ENCODE measurements at places on chromosomes 1 and 21.

GRCh38 chr21:34996304-34997101 lies 52.6 kb downstream of the RUNX1 start:
- DNase-seq: no peak

DNA sequence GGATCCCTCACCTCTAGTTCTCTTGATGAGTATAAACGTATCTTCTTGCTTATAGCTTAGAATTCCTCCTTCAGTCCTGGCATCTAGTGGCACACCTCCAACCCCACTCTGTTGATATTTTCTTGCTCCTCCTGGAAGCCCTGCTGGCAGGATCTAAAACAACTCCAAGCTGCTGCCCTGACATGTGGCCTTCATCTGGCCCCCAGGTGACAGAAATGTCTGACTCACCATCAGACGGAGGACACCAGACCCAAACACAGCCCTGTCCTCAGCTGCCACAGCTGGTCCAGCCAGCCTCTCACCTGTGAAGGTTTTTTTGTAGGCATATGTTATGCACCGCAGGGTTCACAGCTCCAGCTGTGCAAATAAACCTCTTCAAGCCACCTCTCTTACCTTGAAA lies 53.4 kb downstream of the KRTAP19-8 start:
- DNase-seq: no peak

DNA sequence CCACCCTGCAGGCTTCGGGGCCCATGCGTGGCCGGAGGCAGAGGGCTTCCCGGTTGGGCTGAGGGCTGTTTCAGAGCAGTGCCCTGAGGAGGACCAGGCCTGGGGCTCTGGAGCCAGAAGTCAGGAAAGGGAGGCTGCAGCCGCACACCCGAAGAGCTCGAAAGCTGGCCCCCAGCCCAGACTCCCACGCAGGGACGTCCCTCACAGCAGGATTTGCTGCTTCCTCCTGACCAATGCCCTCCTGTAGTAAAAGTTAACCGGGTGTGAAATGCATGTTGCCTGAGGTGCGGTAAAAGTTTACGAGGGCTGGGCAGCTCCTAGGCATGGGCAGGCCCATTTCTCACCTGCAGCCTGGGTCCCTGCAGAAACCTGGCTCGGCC lies 101.5 kb upstream of the ARHGEF16 start:
- peak; percentile 60 for DNase-seq

- no peak for DNase-seq
Observed at GRCh38 chr1:103250441-103250861, 142.1 kb upstream of the COL11A1 start.

DNA sequence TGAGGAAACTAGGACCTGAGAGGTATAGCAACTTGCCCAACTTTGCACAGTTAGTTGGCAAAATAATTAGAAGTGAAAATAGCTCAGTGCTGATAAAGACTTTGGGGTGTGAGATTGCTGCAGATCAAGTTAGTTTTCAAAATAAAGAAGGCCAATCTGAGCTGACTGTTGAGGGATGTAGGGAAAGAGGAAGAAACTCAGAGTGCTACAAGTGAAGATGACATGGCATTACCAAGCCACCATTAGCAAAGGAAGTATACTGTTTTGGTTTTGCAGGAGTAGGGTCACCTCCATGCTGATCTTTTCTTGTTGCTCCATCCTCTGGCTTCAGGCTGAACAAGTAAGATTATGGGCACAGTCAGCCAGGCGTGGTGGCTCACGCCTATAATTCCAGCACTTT lies 78.7 kb upstream of the ADAM30 start:
- DNase-seq: no peak

DNA sequence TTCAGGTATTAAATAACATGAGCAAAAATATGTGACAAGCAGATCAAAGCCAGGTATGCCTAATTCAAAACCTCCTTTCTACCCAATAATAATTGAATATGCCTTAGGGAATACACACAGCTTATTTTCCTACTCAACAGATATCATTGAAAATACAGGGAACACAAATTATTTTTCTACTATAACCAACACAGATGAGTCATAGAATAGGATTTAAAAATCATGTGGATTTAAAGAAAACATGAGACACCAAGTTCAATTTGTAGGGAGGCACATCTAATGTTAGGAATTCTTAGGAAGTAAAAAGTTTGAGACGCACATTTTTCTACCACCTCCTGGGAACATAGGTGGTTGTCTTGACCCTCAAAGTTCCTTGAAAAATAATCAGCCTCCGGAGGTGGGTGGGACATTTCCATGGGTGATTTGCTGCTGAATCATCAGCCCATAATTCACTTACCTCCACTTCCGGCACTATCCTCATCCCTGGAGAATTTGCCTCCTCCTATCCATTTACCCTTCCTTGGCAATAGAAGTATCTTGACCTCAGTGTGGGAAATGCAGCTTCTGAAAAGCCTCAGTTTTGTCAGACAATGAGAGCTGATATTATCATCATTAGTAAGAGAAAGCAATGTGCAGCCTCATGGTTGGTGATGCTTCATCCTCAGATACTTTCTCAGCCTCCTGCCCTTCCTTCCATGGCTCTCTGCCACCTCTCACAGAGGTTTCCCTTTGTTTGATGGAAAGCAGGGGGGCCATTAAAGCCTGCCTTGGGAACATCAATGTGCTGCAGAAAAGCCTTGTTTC lies 33.5 kb upstream of the RGS4 start:
- no peak for DNase-seq

- peak; percentile 41 for DNase-seq
Observed at GRCh38 chr1:39268112-39268581, 63.7 kb downstream of the MACF1 start.

DNA sequence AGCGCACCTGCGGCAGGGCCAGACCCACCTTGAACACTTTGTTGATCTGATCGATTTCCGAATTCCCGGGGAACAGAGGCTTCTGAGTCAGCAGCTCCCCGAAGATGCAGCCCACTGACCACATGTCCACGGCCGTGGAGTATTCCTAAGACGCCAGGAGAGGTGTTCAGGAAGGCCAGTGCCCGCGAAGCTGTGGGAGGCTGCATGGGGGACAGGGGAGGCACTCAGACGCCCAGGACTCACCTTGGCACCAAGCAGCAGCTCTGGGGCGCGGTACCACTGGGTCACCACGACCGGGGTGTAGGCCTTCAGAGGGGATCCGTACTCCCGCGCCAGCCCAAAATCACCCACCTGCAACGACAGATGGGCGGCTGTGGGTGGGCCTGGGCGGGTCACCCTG lies 11.2 kb upstream of the SLC35E2B start:
- peak; percentile 7 for DNase-seq

DNA sequence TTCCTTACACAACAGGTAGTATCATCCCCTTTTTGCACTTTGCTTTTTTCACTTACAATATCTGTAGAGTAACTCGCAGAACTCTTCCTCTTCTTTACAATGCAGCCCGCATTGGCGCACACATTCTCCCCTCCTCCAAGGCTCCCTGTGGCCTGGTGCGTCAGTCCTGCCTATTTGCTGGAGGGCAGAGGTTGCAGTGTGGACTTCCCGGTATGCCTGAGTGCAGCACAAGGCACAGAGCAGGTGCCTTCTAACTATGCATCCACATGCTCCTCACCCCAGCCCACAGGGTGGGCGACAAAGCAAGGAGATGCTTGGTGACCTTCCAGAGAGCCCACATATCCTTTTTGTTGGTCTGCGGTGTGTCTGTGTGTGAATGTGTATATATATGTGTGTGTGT lies 53.3 kb downstream of the ARHGEF11 start:
- no peak for DNase-seq

DNA sequence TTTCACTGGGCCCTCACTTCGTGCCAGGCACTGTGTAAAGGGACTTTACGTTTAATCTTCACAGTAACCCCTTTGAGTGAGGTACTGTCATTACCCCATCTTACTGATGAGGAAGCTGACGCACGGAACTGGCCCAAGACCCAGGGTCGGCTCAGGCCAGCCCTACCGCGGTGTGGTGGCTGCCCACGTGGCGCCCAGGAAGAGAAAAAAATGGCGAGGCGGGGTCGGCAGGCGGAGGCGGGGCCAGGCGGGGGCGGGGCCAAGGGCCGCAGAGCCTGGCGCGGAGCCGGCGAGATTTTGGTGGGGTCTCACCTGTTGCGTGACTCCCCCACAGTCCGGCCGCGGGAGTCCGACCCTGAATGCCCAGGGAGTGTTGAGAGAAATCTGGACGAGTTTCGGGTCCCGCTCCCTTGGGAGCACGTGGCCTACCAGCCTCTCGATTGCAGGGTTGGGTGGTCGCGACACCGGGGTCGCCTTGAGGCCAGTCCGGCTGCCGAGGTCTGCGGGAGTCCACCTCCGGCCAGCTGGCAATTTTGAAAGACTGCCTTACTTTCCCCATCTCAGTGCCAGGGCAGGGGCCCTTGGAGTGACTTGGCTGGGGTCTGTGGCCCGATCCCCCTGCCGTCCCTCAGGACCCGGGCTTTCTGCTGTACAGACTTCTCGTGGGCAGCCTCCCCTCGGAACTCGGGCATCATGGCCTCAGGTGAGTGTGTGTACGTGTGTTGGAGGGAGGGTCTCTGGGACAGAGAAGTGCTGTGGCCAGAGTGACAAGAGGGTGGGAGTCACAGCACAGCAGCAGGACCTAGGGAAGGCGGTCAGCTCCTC lies at the start of the genes AMPD2 and GNAT2:
Gene AMPD2 (plus strand): TSS at position 262 of the 825 bp plus-strand sequence. CDS start 1,339 bp downstream, outside the sequence.
Gene GNAT2 (minus strand): TSS at position 41 of the 825 bp plus-strand sequence. CDS start 6,746 bp downstream, outside the sequence.
- peak; percentile 90 for DNase-seq

DNA sequence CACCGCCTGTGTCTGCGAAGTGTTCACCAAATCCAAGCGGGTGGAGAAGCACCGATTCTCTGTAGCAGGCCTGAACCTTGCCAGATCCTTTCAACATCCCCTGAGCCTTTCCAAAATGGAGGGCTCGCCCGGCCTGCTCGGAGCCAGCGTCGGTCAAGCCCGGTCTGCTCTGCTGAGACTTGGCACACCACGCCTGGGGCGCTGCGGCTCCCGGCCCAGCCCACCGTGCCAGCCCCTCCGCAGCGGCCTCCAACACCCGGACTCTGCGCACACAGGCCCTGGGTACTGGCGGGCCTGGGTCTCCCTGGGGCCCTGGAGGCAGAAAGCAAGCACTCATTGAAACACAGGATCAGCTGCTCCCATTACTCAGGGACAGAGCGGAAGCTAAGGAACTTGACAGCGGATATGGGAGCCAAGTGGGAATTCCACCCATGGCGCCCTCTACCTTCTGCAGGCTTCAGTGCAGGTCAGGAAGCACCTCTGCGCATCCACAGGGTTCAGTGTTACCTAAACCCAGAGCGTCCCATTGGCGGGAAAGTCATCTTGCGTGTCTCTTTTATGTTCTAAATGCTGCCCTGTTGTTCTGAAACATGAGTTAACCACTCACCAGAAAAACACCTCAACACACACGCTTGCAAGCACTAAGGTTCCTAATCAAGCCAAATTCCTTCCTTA lies 159.9 kb downstream of the ZBTB18 start:
- DNase-seq: peak; percentile 22

- no peak for DNase-seq
Observed at GRCh38 chr1:248828845-248829244, 3.1 kb upstream of the SH3BP5L start.

DNA sequence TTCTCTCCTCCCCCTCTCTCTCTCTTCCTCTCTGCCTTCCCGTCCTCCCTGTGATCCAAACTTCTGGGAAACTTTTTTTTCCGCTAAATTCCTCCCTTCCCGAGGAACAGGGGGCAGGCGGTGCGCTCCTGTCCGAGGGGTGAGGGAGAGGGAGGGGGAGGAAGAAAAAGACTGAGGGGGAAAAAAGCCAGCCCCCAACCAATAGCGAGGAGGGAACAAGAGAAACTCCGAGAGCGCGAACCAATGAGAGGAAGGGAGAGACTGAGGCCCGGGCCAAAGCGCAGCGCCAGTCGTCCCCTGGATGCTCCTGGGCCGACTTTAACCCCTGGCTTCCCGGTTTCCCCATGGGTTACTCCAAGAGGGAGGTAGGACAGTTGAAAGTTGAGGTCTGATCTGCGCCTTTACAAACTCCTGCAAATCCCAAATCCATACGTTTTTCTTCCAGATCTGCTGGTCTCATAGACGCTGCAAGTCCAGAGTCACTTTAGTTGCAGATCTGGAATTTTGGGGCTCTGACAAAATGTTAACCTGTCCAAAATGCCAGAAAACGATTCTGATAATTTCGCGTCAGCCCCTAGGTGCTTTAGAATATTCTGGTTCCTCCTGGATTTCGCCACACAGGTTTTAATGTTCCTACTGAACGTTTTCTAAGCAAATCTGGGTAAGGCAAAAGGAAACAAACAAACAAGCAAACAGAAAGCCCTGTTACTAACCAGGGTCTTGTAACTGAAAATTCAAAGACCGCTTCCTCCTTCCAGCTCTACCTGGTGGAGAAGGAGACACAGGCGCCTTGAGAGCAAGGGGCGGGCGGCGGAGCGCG lies at the start of gene TBX15:
Gene TBX15 (minus strand): TSS at position 158 of the 820 bp plus-strand sequence. CDS start 548 bp downstream, outside the sequence.
- no peak for DNase-seq

GRCh38 chr1:26376050-26376449 lies 3.5 kb upstream of the ZNF683 start:
- DNase-seq: no peak

GRCh38 chr1:29875557-29876028 lies 639.3 kb downstream of the PTPRU start:
- DNase-seq: no peak

DNA sequence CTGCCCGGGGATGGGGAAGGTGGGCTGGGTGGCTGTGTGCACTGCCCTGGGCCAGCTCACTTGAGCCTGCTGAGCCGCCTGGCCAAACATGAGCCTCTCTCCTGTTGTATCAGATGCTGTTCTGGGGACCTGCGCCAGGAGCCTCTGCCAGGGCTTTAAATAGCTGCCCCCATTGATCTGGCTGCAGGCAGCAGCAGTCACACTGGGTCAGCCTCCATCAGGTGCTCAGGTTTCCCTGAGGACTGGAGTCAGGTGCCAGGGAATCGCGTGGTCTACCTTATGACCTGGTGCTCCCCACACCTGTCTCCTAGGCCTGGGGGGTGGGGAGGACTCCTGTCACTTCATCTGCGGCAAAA lies 700 bp upstream of the CCDC28B start:
- DNase-seq: peak; percentile 91

- no peak for DNase-seq
Observed at GRCh38 chr1:17280894-17281293, 27.1 kb upstream of the PADI4 start.

GRCh38 chr21:27796106-27796505 lies 829.2 kb upstream of the ADAMTS5 start:
- no peak for DNase-seq

GRCh38 chr1:233364695-233365539 lies 37.4 kb downstream of the MAP3K21 start:
- no peak for DNase-seq

GRCh38 chr1:43893006-43893405 lies 40.6 kb upstream of the ARTN start:
- no peak for DNase-seq

DNA sequence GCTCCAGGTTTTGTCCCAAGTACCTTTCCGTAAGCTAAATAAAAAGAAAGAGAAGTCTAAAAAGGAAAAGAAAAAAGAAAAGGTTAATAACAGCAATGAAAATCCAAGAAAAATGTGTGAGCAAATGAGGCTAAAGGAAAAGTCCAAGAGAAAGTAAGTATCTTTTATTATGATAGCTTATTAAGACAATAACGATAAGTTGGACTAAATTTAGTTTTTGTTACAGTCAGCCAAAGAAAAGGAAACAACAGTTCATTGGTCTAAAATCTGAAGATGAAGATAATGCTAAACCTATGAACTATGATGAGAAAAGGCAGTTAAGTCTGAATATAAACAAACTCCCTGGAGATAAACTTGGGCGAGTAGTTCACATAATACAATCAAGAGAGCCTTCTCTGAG lies 31.5 kb downstream of the BRDT start:
- no peak for DNase-seq

Data from body of pancreas (tissue), 4 donors.